ENCODE measurements at places on chromosomes 3 and 15. TPM values are rescaled to one million over a fixed set of nuclear protein-coding genes. Genes with fewer than 3 reads are reported as not detected.

The XCR1 gene
- not detected for total RNA-seq

- DNase-seq = no peak
Measured at GRCh38 chr3:99637016-99637367, 1.4 kb upstream of the COL8A1 start.

The AGTR1 gene
- 0.41 TPM for total RNA-seq

The ADGRG7 gene
- not detected for total RNA-seq

The TMEM266 gene
- total RNA-seq = 4.5 TPM

GRCh38 chr3:46934498-46935167, 41.9 kb downstream of the CCDC12 start:
- no peak for DNase-seq

Measured in frontal cortex (tissue), 4 donors.